Fibroblast of skin of abdomen (primary cell): ENCODE measurements at places on chromosomes 7 and 10.

GRCh38 chr10:129942936-129943715, 20.9 kb downstream of the EBF3 start:
- DNase-seq: peak; percentile 25

DNA sequence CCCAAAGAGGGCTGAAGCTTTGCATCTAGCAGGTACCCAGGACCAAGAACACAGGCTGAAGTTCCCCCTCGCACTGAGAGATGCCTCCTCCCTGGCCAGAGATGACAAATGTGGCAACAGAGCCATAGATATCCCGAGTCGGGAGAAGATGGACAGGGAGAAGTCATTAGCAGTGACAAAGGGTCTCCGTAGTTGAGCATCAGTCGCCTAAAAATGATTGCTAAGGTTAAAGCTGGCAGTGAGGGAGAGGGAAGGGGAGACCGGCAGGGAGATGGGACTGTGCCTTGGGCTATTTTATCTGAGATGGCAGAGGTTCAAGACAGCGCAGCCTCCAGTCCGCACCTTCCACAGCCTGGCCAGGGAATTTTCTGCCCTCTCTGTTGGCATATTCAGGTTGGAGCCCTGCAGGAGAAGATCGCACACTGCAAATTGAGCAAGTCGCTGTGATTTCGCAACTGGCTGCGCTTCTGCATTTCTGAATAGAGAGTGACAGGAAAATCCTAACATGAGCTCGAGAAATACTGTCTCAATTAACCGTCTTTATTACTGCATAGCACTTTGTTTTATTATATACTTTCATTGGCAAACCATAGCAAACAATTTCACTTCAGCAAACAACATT, 238.9 kb upstream of the GPR26 start:
- no peak for DNase-seq

GRCh38 chr10:63641799-63642198, 120.6 kb downstream of the REEP3 start:
- no peak for DNase-seq

DNA sequence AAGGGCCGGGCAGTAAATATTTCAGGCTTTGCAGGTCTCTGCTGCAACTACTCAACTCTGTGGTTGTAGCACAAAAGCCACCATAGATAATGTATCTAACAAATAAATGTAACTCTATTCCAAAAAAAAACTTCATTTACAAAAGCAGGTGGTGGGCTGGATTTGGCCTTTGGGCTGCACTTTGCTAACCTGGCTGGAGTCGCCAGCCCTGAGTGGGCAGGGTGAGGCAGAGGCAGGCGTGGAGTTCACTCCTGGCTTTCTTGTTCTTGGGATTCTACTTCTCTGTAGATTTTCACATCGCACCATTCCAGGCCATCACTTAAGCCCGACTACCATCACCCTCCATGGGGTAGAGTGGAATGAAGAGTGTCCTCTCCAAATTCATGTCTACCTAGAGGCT, 367.6 kb upstream of the MGMT start:
- no peak for DNase-seq

DNA sequence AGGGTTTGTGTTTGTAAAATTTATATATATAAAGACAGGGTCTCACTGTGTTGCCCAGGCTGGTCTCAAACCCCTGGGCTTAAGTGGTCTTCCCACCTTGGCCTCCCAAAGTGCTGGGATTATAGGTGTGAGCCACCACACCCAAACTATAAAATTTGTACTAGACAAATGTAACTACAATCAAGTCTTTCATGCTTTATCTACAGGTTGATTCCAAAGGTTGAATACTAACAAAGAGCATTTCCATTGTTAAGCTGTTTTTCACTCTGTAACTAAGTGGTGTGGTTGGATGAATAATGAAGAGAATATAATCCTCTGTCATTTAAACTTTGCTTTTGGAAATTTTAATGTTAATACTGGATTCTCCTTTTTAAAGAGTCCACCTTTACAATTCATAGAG, 22.5 kb downstream of the WDR37 start:
- no peak for DNase-seq

DNA sequence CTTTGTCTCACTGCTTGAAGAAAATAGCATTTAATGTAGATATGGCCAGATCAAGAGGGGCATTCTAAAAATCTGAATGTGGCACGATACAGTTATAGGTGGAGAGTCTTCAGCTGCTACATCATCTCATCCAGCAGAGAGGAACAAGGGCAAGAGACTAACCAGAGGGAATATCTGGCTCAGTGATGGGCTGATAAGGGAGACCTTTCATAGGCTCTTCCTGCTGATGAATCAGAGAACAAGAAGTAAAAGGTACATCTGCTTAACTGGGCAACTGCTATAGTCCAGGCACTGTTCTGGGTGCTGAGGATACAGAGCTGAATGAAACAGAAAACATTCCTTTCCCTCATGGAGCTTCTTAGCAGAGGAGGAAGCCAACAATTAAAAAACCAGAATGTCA, 37.9 kb downstream of the PIP4K2A start:
- DNase-seq: no peak

- no peak for DNase-seq
Observed at GRCh38 chr10:86164174-86164774, 202.3 kb downstream of the GRID1 start.

DNA sequence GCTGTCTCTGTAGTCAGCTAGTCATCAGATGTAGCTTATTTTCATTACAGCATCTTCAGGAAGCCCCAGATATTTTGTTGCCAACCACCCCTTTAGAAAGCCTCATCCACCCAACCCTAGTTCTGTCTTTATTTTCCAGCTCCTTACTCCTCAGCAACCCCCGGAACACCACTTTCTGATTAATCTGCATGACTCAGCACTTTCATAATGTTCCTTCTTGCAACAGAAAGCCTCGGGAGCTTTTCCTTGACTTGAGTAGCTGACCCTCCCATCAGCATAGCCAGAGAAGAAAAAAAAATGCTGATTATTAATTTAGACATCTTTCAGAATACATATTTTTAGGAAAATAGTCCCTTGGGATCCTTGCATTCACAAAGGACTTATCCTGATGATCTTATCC, 244.0 kb upstream of the CXCL12 start:
- DNase-seq: peak; percentile 86

DNA sequence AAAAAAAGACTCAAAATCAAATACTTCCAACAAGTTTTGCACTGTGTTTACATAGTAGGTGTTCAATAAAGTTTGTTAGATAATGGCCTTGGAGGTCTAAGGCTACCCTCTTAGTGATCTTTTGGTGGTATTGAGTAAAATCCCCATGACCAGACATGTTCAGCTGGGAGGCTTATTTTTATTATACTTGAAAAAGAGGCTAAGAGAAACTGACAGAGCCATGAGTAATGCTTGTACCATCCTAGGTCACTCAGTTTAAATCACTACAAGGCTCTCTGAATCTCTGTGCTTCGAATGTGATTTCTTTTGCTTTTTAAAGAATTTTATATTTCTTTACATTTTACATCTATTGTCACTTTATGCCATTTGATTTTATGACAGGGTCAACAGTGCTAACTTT, 90.5 kb downstream of the TWIST1 start:
- DNase-seq: peak; percentile 35

DNA sequence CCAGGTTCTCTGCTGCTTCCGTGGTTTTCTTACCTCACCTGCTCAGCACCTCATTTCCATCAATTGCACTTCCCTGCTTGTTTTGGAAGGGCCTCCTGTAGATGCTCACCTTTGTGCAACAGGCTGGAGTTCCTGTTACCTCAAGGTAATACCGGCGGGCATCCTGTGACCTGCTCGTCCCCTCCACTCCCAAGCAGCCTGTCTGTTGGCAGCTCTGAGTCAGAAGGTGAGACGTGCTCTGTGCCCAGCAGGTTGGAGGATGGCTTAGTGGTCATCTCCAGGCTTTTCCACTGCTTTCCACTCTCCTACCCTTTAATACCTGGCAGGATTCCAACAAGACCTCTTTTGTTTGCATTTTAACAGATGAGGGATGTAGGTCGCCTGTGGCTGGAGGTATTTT, 86.0 kb downstream of the CAMK1D start:
- DNase-seq: no peak

DNA sequence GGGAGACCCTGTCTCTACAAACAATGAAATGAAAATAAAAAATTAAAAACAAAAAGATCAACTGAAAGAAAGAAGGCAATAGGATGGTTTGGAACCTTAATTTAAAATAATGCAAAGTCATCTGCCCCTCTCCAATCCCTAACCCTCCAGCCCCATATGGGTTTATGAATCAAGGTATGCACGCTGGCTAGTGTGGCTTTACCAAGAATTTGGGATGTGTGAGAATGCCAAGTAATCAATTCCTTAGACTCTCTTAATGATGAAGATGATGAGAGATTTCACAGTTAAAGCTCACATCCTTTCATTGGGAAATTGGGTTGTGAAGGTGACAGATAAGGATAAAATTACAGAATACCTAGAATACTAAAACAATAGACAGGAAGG, 147.1 kb upstream of the AOAH start:
- DNase-seq: no peak

DNA sequence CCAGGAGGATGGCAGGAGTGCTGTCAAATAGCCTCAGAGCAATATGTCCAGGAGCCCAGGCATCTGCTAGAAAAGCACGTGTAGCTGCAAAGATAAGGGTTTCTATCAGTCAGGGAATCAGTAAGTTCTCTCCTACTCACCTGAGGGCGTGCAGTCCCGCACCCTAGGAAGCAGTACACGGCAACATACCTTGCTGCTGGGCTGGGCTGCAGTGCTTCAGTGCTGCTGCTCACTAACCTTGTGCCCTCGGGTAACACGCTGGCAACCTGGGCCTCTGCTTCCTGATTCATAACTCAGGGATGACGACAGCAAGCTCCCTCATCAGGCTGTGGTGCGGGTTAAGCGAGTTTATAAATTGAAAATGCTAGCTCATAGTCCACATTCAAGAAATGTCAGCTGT, 29.5 kb upstream of the CCNY start:
- DNase-seq: no peak

- no peak for DNase-seq
Observed at GRCh38 chr7:148681821-148682220, 16.9 kb upstream of the CUL1 start.

- no peak for DNase-seq
Observed at GRCh38 chr7:120941064-120941463, 9.5 kb upstream of the ING3 start.

GRCh38 chr10:131004276-131004675, 307.2 kb downstream of the TCERG1L start:
- no peak for DNase-seq

DNA sequence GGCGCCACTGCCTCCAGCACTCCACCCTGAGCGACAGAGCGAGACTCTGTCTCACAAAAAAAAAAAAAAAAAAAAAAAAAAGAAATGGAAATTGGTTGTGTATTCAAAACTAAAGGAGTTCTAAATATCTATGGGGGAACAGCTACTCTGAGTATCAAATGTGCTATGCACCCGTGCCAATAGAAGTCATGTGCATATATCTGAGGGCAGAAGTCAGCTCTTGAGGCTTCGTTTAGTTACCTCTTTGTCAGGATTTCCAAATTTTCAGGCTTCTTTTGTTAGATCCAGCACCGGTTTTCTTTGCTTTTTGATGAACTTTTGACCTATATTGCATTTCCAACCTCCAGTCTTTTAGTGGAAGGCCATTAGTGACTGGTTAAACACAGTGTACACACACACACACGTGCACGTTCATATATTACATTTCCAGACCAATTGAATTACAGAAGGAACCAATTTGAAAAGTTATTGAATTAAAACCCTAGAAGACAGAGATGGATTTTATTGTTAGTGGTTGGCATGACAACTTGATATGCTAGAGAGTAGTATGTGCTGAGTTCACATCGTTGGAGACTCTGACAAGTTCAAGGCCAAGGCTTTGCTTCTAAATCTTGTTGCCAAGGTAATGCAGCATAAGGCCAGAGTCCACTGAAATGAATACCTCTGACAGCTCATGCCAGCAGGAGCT, 33.1 kb upstream of the ADD3 start:
- no peak for DNase-seq

GRCh38 chr10:27433976-27434375, 70.1 kb upstream of the RAB18 start:
- no peak for DNase-seq

DNA sequence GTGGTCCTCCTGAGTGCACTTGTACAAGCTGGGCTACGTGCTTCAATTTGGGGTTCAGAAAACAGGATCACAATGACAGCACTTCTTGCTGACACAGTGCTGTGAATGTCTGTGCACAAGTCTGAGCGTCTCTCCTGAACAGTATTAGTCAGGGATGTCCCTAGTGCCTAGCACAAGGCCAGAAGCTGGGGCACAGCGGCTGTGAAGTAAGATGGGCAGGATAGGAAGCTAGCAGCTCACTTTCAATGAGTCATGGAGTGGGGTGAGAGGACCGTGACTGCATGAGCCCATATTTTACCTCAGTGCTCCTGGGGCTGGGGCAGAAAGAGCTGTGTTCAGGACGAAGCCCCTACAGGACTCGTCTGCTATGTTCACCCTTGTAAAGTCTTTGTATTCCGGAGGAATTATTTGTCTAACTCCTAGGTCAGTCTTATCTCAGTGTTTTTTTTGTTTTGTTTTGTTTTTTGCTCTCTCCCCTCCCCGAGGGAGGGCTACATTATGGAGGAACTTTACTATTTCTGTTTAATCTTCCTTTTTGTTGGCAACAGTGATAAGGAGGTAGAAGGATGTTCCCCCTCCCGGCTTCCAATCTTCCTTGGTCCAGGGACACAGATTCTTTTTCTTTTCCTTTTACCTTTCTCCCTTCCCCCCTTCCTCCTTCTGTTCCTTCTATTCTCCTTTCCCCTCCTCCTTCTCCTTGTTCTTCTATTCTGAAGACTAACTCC, 2.8 kb upstream of the LRMDA start:
- DNase-seq: no peak

GRCh38 chr10:100100651-100101184, 19.0 kb upstream of the CPN1 start:
- DNase-seq: no peak

GRCh38 chr7:36823353-36823752, 99.1 kb upstream of the AOAH start:
- DNase-seq: no peak

DNA sequence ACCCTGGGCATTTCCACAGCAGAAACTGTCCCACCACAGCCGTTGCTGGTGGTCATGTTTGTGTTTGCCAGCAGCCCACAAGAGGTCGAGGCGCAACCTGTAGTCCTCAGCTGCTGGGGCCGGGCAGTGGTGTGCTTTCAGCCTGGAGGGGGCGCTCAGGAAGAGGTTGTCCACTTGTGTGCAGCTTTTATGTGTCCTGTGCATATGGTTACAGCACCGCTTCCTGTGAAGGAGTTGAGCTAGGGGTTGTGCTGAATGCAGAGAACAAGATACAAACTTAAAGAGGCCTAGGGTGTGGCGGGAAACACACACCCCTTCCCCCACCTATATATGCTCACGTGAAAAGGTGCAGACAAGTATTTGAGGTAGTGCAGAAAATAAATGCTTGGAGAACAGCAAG, 29.5 kb upstream of the PFKFB3 start:
- no peak for DNase-seq

GRCh38 chr7:40673285-40673684, 538.5 kb downstream of the SUGCT start:
- peak; percentile 87 for DNase-seq

DNA sequence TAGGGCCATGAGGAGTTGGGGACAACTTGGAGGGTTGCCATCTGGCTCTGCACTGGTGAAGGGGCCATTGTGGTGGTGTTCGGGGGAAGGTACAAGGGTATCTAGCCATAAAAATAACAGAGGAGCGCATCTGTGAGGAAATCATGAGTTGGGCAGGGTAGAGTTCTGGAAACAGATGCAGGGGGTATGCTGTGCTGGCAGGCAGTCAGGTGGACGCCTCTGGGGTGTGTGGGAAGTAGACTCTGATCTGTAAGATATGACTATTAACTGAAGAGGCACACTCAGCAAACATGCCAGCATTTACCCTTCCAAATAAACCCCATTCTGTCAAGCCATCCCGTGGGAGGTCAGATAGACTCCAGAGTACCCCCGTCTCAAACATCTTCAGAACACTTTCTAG, 79.8 kb downstream of the CLEC2L start:
- no peak for DNase-seq

- no peak for DNase-seq
Observed at GRCh38 chr10:70692043-70692603, 19.8 kb downstream of the ADAMTS14 start.
